Stimulated activated CD4-positive, alpha-beta T cell treated with anti-CD3 and anti-CD28 coated beads, Interleukin-1b, Interleukin-23, amount 100 ng/mL, for 1 hour (primary cell): ENCODE measurements at places on chromosomes 7 and 10.

GRCh38 chr10:123703195-123703790 is 37.1 kb downstream of the GPR26 start:
- DNase-seq = no peak

DNA sequence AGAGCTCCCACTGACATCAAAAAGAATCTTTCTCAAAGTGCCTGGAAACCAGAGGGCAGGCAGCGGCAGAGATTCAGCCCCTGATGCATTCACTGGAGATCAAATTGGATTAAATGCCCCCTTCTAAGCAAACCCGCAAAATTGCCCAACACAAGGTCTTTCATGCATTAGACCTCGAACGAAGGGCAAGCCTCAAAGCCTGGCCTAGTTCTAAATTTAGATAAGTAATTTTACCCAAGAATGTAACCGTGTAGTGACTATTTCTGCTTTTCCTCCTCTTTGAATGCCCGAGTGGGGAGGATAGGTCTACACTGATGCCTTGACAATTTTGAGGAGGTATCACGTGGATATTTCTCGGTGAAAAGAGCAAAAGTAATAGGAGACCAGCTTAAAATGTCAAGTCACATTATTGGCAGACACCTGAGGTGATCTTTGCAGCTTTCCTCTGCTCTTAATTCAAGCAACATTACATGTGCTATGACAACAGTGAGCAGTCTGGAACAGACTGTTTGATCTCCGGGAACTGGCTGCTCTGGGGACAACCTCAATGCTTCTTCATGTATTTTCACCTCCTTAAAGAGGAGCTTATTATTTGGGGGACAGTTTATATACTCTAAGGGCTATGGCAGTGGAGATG is 1263.5 kb upstream of the AUTS2 start:
- no peak for DNase-seq

- no peak for DNase-seq
These were observed 361.8 kb downstream of the MAGI2 start for GRCh38 chr7:79091661-79092060.

GRCh38 chr10:123555616-123556015 is 110.5 kb upstream of the GPR26 start:
- no peak for DNase-seq

- no peak for DNase-seq
These were observed 686.9 kb downstream of the AUTS2 start for GRCh38 chr7:70285187-70285586.

DNA sequence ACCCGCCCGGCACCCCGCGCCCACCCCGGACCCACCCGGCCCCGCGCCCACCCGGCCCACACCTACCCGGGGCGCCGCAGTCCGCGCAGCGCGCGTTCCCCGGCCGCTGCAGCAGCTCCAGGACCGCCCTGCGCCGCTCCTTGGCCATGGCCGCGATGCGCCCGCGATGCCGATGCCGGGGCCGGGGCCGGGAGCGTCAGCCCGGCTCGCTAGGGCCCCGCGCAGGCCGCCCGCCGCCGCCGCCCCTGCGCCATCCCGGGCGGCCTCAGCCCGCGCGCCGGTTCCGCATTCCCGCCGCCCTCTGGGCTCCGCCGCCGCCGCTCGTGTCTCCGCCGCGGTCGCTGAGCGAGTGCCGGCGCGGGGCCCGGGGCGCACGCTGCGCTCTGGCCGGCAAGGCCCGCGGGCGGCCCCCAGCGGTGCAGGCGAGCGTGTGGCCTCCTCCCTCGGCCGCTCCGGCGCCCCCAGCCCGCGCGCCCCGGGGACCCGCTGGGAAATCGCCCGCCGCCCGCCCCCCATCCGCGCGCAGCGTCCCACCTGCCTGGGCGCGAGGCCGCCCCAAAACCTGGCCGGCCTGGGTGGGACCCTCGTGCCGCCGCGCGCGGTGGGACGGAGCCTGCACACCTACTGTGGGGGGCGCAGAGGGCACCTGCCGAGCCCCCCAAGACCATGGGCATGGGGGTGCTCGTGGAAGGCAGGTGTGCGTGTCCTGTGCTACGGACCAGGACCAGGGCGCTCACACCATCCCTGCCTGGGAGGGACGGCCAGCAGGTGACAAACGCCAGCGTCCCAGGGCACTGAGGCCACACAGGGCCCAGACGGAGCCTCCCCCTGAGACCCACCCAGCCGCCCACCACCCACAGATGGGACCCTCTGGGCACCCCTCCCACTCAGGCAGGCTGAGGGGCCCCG is at the start of gene ADAP1:
Gene ADAP1, minus strand, starts transcription at position 351 of the 909 bp plus-strand sequence. Its CDS starts 203 bp downstream, at position 148.
- DNase-seq = no peak

- no peak for DNase-seq
These were observed 5.9 kb upstream of the LDB3 start for GRCh38 chr10:86662186-86663045.

GRCh38 chr10:132634241-132634946 is 96.8 kb downstream of the INPP5A start:
- no peak for DNase-seq

DNA sequence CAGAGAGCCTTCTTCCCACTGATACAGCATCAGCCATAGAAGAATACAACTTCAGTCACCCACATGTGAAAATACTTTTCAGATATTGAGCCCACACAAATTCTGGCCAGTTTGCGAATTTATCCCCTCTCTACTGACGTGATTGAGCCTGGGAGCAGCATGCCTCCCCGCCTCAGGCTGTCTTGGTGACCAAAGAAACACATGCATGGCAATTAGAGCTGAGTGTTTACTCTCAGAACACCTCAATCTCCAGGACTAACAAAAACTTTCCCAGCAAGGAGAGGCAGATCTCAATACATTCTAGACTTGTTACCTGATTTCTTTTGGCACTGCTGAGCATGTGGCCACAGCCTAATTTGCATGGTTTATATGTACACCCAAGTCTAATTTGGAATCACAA is 122.5 kb downstream of the TMEM26 start:
- no peak for DNase-seq

GRCh38 chr7:8134089-8134733 is 127.8 kb downstream of the ICA1 start:
- DNase-seq = no peak

- DNase-seq = no peak
These were observed 1053.3 kb downstream of the SORCS1 start for GRCh38 chr10:106111246-106111645.

GRCh38 chr7:1679326-1679965 is 9.4 kb downstream of the ELFN1 start:
- no peak for DNase-seq

DNA sequence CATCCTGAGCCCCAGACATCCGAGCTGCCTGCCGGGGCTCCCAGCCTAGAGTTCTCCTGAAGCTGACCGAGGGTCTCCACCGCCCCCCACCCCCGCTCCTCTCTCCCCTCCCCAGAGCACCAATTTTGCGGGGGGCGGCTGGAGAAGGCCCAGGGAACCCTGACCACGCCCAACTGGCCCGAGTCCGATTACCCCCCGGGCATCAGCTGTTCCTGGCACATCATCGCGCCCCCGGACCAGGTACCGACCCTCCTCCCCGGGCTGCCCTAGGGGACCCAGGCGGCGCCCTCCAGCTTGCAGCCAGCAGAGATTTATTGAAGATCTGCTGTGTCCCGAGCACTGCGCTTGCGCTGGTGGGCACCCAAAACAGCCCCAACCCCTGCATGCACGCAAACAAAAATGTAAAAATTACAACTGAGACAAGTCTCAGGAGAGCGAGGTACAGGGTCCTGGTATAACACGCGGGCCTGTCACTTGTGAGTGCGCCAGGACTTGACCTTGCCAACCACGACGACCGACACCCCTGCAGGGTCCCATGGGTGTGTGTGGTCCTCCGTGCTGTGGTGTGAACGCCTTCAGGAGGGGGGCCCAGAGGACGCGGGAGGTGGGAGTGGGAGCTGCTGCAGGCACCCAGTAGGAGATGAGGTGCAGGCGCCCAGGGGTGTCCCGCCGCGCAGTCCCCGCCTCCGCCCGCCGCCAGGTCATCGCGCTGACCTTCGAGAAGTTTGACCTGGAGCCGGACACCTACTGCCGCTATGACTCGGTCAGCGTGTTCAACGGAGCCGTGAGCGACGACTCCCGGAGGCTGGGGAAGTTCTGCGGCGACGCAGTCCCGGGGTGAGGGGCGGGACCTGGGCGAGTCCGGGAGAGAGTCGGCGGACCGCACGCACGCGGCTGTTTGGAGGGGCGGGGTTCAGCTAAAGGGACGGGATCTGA is 3.1 kb downstream of the PCOLCE start:
- DNase-seq = peak; percentile 17

GRCh38 chr10:43260117-43260761 is 6.6 kb downstream of the RASGEF1A start:
- no peak for DNase-seq

DNA sequence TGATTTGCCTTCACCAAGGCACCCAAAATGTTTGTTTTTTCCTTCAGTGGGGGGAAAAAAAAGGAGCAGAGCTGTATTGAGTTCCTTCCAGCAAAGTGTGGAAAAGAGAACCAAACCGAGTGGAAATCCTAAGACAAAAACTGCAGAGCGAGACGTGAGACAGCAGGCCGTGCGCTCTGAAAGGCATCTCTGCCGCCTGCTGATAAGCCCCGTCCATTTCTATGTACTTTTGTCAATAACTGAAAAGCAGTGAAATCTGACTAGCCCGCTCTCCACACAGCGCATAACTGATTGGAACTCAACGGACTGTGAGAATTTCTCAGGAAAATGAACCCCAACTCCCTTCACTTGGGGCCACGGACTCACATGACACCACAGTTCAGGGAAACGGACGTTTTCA is 83.2 kb downstream of the COBL start:
- DNase-seq = no peak

DNA sequence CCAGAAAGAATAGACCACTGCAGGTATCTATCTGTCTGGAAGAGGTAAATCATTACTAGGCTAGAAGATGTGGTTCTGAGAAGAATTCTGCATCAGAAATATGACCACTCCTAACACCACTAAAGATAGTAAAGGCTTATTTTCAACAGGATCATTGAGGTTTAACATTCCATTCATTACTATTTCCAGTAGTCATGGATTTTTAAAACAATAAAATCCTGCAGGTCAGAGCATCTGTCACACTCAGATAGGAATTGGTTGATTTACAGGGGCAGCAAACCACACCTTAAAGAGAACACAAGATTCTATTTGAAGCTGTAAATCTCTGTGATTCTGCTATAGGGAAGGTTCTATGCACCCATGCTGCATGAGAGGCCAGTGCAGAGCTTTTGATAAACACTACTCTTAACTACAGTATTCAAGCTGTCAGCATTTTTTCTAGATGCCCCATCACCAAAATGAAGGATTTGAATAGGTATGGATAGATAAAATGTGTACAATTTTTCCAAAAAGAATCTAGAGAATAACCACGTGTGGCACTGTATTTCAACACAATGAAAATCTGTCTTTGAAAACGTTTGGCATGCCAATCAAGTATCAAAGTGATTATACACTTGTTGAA is 14.6 kb downstream of the LRRC17 start:
- DNase-seq = no peak

GRCh38 chr7:114086914-114087652 is 168.3 kb upstream of the PPP1R3A start:
- DNase-seq = no peak

DNA sequence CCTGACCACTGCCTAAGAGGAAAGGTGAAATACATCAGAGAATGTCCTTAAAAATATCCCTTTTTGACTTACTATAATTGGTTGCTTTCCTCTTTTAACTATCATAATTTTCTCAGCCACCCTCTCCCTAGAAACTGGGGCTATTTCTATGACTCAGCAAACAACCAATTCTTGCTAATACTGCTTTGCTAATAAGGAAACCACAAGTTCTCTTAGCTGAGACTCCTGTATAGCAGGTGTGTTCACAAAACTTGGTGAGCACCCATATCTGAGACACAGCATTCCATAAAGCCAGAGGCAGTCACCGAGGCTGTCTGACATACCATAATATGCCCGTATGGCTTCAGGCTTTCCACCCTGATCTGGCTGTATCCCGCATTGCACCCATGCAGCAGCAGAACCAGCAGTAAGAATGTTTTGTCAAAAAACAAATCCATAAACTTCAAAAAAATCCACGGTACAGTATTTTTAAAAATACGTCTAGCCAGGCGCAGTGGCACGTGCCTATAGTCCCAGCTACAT is 191.7 kb upstream of the C7orf33 start:
- no peak for DNase-seq

DNA sequence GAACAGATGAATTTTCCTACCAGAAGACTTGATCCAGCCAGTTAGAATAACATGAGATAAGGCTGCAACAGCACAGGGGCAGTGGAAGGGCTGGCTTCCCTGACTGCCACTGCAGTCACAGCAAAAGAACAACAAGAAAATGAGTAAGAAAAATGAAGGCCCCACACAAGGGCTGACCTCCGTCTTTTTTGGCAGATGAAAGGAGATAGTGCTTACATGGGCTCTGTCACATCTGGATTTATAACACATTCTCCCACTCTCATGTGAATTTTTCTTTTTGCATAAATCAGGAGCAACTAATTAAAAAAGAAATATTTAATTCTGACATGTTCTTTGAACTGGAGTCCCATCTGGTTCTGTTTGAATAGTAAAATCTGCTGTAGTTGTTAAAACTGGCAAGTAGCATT is 99.6 kb downstream of the NRP1 start:
- DNase-seq = no peak

DNA sequence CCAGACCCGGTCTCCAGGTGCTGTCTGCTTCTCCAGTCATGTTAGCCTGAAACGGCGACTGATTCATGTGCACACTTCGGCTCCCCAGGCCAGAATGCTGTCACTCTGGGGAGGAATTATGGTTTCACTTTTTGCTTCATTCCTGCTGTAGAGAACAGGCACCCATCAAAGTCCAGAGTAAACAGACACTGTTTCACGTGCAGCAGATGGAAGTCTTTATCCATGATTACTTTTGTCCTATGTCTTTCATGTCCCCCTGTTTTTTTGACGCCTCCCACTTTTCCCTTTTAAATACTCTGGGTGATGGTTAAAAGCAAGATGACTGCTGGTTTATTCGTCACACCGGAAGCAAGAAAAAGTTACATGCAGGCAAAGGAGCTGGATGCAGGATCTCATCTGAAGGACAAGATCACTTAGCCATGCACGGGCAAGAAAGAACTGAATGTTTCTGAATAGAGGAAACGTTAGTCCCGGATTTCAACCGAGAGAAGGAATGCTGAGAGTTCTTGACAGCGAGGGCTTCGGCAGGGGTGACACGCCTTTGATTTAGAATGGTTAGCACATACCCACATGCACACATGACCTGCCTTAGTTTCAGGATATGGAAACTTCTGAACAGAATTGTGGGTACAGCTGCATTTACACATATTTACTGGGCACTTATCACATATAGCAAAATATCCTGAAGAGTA is 250.0 kb upstream of the KLF6 start:
- DNase-seq = no peak

- no peak for DNase-seq
These were observed 51.8 kb upstream of the AGR3 start for GRCh38 chr7:16933296-16934279.

DNA sequence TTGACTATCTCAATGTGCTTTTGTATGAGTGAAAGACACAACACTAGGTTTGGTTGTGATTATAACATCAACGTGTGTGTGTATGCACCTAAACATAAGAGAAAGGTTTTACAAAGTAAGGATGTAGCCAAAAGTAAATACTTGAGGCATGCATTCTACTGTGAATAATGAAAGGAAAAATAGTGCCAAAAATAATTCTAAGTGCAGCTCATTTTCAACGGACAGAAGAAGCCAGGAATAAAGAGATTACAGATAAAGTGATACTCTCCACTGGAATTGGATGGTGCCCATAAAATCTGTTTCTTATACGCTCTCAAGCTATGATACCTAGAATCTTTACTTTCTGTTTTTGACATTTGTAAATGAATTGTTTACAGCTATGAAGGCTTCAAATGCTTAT is 135.0 kb upstream of the TMEM72 start:
- no peak for DNase-seq
